ENCODE measurements at places on chromosomes 6 and 20.

DNA sequence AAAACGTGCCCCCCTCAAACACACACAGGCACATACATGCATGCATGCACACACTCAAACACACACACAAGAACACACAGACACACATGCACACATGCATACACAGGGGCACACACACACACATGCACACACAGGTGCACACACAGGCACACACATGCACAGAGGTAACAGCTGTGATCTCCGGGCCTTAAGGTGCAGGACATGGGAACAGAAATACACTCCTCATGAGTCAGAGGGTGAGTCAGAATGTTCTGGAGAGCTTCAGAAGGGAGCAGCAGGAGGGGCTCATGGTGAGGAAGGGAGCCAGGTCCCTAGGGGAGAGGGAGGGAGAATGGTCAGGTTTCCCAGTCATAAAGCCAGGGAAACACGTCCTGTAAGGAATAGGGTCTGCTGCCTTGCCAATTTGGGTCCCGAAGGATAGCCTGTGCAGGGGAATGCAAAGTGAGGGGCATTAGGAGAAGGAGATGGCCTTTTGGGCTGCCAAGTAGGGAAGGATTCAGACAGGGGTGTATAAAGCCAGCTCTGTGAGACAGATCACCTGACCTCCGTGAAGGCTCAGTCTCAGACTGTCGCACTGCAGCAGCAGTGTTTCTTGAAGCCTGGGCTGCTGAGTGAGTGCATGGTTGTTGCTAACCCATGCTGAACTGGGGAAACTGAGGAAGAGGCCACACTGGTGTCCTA, 123.9 kb downstream of the MAFB start:
- peak; percentile 83 for DNase-seq

- DNase-seq: no peak
These were observed 329.5 kb downstream of the TPBG start for GRCh38 chr6:82693094-82693493.

- DNase-seq: no peak
These were observed 57.1 kb upstream of the BTN3A2 start for GRCh38 chr6:26307850-26308249.

DNA sequence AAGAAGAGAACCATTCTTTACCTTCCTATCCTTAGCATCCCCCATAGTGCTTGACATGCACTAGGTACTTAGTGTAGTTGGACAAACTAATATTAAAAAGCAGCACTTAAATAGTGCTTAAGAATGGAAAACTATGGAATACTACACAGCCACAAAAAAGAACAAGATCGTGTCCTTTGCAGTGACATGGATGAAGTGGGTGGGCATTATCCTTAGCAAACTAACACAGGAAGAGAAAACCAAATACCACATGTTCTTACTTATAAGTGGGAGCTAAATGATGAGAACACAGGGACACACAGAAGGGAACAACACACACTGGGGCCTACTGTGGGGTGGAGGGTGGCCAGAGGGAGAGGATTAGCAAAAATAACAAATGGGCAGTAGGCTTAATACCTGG, 66.8 kb downstream of the EPHA7 start:
- DNase-seq: no peak

- peak; percentile 9 for DNase-seq
These were observed 40.2 kb downstream of the INSM1 start for GRCh38 chr20:20407891-20408805.

DNA sequence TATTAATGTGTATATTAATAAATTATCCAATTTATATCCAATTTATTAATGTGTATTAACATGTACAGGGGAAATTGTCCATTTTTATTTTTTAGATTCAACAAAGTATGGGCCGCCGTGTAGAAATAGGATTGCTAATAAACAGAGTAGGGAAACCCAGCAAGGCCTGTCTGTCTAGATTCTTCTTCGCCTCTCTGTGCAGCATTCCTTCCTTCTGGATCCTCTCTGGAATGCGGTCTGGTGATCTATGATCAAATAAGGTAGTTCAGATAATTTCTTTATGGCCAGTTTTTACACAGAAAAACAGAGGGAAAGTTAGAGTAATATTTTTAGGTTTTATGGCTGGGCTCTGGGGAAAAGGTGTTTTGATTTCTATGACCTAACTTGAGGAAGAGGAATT, 19.9 kb upstream of the HFE start:
- DNase-seq: no peak

- DNase-seq: no peak
These were observed 98.5 kb downstream of the SSR1 start for GRCh38 chr6:7214468-7214867.

- DNase-seq: peak; percentile 93
These were observed 3.6 kb upstream of the MICA start for GRCh38 chr6:31399589-31400466.

DNA sequence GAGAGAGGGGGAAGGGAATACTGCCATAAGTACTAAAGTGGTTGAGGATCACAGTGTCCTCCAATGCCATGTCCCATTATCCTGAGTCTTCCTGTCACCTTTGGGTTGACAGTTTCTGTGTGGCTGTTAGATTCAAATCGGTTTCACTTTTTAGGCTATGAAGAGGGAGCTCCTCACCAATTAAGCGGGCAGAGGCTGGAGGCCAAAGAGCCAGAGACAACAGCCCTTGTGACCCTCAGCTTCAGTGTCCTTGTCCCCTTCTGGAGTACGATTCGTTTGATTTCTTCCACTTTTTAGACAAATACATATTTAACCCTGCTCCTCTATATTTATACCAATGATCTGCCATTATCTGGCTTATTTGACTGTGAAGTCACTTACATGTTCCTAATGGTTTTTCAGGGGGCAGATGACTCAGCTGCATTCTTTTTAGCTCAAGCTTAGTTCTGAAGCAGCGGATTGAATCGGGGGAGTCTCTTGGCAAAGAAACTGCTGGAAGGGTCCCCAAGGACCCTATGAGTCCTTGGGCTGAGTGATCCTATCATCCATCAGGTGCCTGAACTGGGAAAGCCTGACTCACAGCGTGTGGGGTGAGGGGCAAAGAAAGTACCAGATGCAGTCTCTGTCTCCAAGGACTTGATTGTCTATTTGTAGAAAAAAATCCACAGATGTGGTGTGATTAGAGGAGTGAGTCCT, 18.2 kb downstream of the FERMT1 start:
- DNase-seq: peak; percentile 45

GRCh38 chr20:53009979-53010735, 38.0 kb downstream of the TSHZ2 start:
- DNase-seq: no peak

- DNase-seq: peak; percentile 77
These were observed 22.8 kb upstream of the KHDC1 start for GRCh38 chr6:73285674-73286283.

- DNase-seq: peak; percentile 33
These were observed 103.5 kb downstream of the GJA10 start for GRCh38 chr6:89997456-89998445.

DNA sequence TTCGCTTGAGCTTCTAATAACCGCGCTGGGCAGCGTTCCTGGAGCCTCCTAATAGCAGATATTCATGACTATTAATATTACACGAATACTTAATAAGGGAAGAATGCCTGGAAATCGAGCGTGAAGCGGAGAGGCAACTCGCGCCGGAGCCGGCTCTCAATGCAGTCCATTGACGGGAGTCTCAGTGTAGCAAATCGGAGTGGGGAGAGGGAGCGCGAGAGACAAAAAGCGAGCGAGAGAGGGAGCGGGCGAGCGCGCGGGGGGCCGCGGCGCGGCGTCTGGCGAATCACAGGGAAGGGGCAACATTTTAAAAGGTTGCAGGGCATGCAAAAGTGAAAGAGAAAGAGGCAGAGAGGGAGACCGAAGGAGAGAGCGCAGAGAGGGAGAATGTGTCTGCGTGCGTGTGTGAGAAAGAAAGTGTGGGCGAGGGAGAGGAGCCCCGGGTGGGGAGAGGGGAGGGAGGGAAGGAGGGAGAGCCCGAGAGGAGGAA, 2.9 kb downstream of the TFAP2A start:
- DNase-seq: peak; percentile 75

GRCh38 chr6:96099069-96099468, 83.3 kb downstream of the FUT9 start:
- no peak for DNase-seq

DNA sequence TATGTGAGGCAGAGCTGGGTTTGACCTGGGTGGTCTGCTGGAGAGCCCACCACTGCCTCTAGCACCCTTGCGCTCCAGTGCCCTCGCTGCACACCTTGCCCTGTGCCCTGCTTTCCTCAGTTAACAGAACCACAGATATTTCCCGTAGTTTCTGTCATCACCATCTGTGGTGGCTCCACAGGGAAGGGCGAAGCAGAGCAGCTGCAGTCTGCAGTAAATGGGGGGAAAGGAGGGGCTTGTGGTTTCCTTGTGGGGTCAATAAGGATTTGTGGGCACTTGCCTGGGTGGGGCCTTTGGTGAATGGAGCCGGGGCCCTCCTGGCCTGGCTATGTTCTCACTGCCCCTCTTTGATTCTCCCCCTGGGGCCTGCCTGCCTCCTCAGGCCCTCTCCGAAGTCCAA, 21.2 kb upstream of the CCDC167 start:
- DNase-seq: no peak

GRCh38 chr6:3722785-3723184, 28.7 kb downstream of the PXDC1 start:
- DNase-seq: no peak

GRCh38 chr20:33211817-33212424, 5.2 kb upstream of the BPIFA3 start:
- peak; percentile 46 for DNase-seq

DNA sequence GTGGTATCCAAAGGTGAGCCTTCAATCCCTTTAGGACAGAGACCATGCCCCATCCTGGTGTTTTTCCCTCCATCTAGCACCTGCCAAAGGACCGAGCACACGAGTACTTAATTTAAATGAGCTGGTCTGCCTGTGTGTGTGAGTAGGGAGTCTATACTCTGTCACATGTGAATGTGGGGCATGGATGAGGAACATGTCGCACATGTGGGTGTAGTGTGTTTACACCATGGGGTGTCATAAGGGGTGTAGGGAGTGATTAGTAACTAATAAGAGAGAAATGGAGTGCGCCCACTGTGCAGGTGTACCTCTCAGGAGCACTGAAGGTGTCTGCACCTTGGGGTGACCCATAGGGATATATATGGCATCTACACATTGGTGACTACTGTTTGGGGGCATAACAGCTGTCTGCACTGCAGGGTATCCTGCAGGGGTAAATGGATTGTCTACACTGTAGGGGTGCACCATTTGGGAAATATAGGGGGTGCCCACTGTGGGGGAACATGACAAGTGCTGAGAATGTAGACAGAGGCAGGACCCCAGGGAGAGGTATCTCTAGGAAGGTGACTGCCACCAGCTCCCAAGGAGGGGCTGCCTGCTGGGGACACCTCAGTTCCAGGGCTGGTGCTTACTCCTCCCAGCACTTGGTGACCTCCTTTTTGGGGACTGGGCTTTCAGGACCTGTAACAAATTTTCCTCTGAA, 53.5 kb downstream of the EBF4 start:
- no peak for DNase-seq

DNA sequence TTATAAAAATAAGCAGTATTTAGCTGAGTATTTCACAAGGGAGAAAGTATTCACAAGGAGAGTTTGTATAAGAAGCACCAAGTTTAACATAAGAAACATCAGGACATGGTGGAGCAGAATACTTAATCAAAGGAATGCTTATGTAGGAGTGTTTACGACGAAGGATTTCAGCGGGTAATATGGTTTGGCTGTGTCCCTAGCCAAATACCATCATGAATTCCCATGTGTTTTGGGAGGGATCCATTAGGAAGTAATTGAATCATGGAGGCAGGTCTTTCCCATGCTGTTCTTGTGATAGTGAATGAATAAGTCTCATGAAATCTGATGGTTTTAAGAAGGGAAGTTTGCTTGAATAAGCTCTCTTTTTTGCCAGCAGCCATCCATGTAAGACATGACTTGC, 1099.1 kb upstream of the ADGRB3 start:
- peak; percentile 34 for DNase-seq

GRCh38 chr6:14743474-14744211, 502.2 kb upstream of the JARID2 start:
- peak; percentile 98 for DNase-seq

DNA sequence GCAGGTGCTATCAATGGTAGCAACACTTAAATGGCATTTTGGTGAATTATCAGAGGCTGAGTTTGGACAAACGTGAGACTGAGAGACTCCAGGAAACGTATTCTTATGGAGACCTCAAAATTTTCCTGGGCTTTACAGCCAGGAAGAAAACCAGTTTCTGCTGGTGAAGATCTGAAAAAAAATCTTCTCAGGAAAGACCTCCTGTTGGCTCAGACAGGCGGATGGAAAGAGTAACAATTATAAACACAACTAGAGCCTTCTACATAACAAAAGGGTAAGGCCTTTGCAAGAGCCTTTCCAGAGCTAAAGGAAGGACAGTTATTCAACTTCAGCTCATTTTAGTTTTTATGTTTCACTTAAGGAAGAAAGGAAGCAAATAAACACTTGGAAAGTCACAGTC, 274.4 kb downstream of the THBS2 start:
- DNase-seq: no peak

GRCh38 chr20:38497246-38497935, 24.7 kb downstream of the RALGAPB start:
- no peak for DNase-seq

- no peak for DNase-seq
These were observed 560.8 kb downstream of the CD109 start for GRCh38 chr6:74256781-74257180.

DNA sequence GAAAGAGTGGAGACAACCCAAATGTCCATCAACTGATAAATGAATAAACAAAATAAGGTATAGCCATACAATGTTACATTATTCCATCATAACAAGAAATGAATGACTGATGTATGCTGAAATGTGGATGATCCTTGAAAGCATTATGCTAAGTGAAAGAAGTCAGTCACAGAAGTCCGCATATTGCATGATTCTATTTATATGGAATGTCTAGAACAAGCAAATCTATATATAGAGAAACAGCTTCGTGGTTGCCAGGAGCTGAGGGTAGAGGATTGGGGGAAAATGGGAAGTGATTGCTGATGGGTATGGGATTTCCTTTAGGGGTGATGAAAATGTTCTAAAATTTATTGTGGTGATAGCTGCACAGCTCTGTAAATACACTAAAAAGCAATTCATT, 196.8 kb downstream of the ATXN1 start:
- DNase-seq: peak; percentile 20

GRCh38 chr6:169145991-169146501, 107.6 kb downstream of the THBS2 start:
- peak; percentile 57 for DNase-seq

DNA sequence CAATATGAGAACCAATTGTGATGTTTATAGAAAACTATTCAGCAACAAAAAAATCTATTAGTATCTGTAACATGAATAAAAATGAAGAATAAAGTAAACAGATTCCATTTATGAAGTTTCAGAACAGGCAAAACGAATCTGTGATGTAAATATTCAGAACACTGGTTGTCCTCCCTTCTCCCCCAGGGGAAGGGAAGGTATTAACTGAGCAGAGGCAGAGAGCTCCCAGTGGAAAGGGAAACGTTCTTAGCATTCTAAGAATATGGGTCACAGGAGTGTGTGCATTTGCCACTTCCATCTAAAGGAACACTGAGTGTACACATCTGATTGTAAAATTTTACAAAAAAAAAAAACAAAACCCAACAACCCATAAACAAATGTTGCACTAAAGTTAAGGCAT, 23.1 kb downstream of the SPAG4 start:
- DNase-seq: no peak
